Bronchus fibroblast of lung (primary cell): ENCODE measurements at places on chromosomes 6 and 20. TPM values are rescaled to one million over a fixed set of nuclear protein-coding genes. Genes with fewer than 3 reads are reported as not detected.

Gene MRPS26
- 74.9 and 89.9 TPM in 2 replicates for total RNA-seq

Gene KCNQ2
- total RNA-seq: not detected in 2 replicates

Gene SNX5
- total RNA-seq: 106 and 126 TPM in 2 replicates

Gene SS18L1
- total RNA-seq: 6.1 and 6.7 TPM in 2 replicates

Gene EPB41L1
- total RNA-seq: 7.9 and 11.1 TPM in 2 replicates

Gene BMP2
- 2.2 and 3.2 TPM in 2 replicates for total RNA-seq

Gene ZGPAT
- total RNA-seq: 24.7 and 30.9 TPM in 2 replicates

Gene CRISP3
- total RNA-seq: not detected in 2 replicates

Gene ANGPT4
- total RNA-seq: under 0.01 TPM in 1 of 2 replicates, not detected in the other

Gene STK38
- 14.9 and 18.0 TPM in 2 replicates for total RNA-seq

Gene UBE2C
- total RNA-seq: 225 and 261 TPM in 2 replicates

Gene SLC35B3
- 10.9 and 15.0 TPM in 2 replicates for total RNA-seq

Gene C6orf89
- total RNA-seq: 25.7 and 28.4 TPM in 2 replicates

Gene STX11
- 0.50 and 1.2 TPM in 2 replicates for total RNA-seq

Gene CRISP2
- total RNA-seq: not detected in 2 replicates

Gene PLCB4
- 1.3 and 1.8 TPM in 2 replicates for total RNA-seq

Gene WFDC5
- total RNA-seq: not detected in 2 replicates

Gene E2F1
- total RNA-seq: 16.8 and 19.5 TPM in 2 replicates

Gene EYA4
- 8.1 and 8.2 TPM in 2 replicates for total RNA-seq

Gene SEL1L2
- not detected in 2 replicates for total RNA-seq

Gene BRD2
- total RNA-seq: 85.8 and 87.9 TPM in 2 replicates

Gene THBS2
- 43.2 and 48.8 TPM in 2 replicates for total RNA-seq

Gene OPRM1
- not detected in 2 replicates for total RNA-seq

Gene TCF15
- under 0.01 TPM in 1 of 2 replicates, not detected in the other for total RNA-seq

Gene SYCP2L
- under 0.01 and 0.30 TPM in 2 replicates for total RNA-seq

Gene SAMD5
- 0.45 and 0.50 TPM in 2 replicates for total RNA-seq

Gene DYNLT1
- 107 and 111 TPM in 2 replicates for total RNA-seq

Gene PRR18
- total RNA-seq: not detected in 2 replicates

Gene NR2E1
- not detected in 2 replicates for total RNA-seq

Gene IP6K3
- 6.2 and 7.9 TPM in 2 replicates for total RNA-seq

Gene COX4I2
- not detected in 2 replicates for total RNA-seq

Gene UBD
- not detected in 2 replicates for total RNA-seq

Gene NKAIN2
- not detected in 2 replicates for total RNA-seq

Gene RRAGD
- total RNA-seq: under 0.01 and 0.17 TPM in 2 replicates

Gene SYCP2
- under 0.01 and 0.15 TPM in 2 replicates for total RNA-seq

Gene TMEM244
- total RNA-seq: not detected in 2 replicates

Gene SLC35D3
- total RNA-seq: not detected in 2 replicates

Gene SNAP91
- 0.15 TPM in 1 of 2 replicates, not detected in the other for total RNA-seq

Gene ZSCAN23
- total RNA-seq: 1.5 and 2.5 TPM in 2 replicates

Gene SLC17A2
- total RNA-seq: not detected in 2 replicates

Gene CDYL
- total RNA-seq: 9.9 and 10.3 TPM in 2 replicates

Gene GRIK2
- total RNA-seq: 0.15 and 0.17 TPM in 2 replicates

Gene EFCAB8
- under 0.01 TPM in 1 of 2 replicates, not detected in the other for total RNA-seq

Gene RBL1
- total RNA-seq: 8.9 and 10.0 TPM in 2 replicates

Gene PHACTR1
- total RNA-seq: 0.34 and 2.5 TPM in 2 replicates

Gene SLC22A7
- not detected in 2 replicates for total RNA-seq

Gene FIG4
- 8.9 and 10.7 TPM in 2 replicates for total RNA-seq

Gene ERVFRD-1
- not detected in 2 replicates for total RNA-seq

Gene ADGRF5
- under 0.01 TPM in 2 replicates for total RNA-seq

Gene C6orf52
- total RNA-seq: 0.84 and 0.89 TPM in 2 replicates

Gene GSTA5
- total RNA-seq: not detected in 2 replicates

Gene PRR3
- 11.6 and 12.9 TPM in 2 replicates for total RNA-seq

Gene RNASET2
- 6.1 and 7.1 TPM in 2 replicates for total RNA-seq

Gene SLC22A2
- not detected in 2 replicates for total RNA-seq

Gene DOP1A
- total RNA-seq: 3.3 and 7.2 TPM in 2 replicates

Gene HLA-DRA
- not detected in 2 replicates for total RNA-seq
